ENCODE measurements at places on chromosomes 3 and 15.

DNA sequence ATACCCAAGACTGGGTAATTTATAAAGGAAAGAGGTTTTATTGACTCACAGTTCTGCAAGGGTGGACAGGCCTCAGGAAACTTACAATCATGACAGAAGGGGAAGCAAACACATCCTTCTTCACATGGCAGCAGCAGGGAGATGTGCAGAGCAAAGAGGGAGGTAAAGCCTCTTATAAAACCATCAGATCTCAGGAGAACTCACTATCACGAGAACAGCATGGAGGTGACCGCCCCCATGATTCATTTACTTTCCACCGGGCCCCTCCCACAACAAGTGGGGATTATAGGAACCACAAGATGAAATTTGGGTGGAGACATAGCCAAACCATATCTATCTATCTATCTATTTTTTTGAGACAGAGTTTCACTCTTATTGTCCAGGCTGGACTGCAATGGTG is 5.4 kb downstream of the GDPGP1 start:
- DNase-seq: no peak

GRCh38 chr3:34856081-34856947 is 783.0 kb upstream of the ARPP21 start:
- no peak for DNase-seq

DNA sequence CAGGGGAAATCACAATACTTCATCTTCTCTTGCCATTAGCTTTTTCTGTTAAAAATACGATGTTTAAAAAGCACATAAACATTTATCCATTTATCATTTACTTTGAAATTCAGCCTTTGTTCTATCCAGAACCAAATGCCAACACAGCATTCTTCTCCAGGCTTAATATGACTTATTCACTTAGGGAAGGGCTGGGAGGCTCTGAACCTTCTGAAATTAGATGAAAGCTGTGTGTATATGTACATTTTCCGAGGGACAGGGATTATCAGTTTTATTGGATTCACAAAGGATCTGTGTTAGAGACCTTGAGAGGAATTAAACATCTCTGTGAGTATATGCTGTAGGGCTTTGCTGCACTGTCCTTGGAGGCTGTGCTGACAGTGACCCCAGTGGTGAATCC is 210.6 kb upstream of the UBE3A start:
- no peak for DNase-seq

GRCh38 chr3:71360180-71360579 is 223.3 kb downstream of the FOXP1 start:
- no peak for DNase-seq

DNA sequence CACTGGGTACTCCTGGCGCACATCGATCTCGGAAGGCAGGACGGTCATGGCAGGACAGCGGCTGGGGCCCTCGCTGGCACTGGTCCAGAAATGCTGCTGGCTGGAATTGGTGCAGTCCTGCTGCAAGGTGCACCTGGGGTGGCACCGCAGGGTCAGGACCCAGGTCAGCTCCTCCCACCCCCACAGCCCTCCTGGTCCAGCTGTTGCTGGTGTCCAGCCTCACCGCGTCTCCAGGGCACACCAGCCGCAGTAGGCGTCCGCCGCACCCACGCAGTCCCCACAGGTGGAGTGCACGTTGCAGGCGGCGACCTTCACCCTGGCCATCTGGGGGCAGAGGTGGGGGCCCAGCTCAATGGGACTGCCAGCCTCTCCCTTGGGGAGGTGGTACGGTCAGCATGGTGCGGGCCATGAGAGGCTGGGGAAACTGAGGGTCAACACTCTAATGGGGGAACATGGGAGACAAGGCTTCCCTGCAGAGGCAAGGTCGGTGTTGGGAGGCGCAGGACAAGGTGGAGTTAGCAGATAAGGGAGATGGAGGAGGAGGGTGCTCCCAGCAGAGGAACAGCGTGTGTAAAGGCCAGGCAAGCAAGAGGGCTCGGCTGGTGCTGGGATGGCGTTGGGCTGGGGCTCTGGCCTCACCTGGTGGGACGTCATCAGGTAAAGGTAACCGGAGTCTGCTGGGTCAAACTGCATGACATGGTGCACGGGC is 20.4 kb downstream of the PLXND1 start:
- DNase-seq: no peak

DNA sequence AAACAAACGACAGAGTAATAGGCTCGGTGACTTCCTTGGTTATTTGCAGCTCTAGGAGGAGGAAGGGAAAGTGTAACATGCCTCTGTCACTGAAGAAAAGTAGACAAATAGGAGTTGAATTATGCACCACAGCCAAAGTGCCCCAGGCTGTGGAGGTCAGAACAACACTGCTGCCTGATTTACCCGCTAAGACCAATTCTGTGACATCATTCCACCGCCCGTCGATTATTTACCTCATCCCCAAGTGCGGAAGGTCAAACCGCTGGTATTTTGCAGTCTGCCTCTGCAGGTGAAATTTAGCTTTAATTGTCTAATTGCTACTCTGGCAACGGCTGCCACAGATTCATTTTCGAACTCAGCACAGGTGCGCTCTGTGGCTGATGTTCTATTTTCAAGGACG is 106.3 kb upstream of the PRICKLE2 start:
- DNase-seq: no peak

- DNase-seq: no peak
Measured at GRCh38 chr15:86735247-86736040, 655.8 kb downstream of the AGBL1 start.

All from NAMALWA (cell line).